ENCODE measurements at places on chromosomes 3 and 15.
A peak's percentile ranks its signal among the peaks of the same experiment; 100 is the strongest.

GRCh38 chr3:172102123-172102882 is 62.9 kb downstream of the FNDC3B start:
- no peak for DNase-seq

- peak; percentile 43 for DNase-seq
Measured at GRCh38 chr3:190205739-190206138, 85.0 kb upstream of the P3H2 start.

GRCh38 chr15:52134502-52135144 is 22.0 kb upstream of the BCL2L10 start:
- DNase-seq = no peak

DNA sequence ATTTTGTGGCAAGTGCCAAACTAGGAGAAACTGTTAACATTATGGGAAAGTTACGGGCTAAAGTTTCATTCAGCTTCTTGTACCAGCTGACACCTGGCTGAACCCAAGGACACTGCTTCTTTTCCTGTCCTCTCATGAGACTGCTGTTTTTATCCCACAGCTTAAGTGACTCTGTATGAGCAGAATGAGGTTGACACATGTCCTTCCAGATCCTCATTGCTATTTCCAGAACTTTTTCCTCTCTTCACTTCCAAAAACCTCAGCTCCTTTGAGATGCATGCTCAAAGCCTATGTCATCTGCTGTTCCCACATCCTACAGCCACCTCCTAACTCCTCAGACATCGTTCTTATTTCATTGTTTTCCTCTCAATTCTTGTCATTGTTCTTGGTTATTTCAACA is 183.6 kb downstream of the DCLK3 start:
- no peak for DNase-seq

DNA sequence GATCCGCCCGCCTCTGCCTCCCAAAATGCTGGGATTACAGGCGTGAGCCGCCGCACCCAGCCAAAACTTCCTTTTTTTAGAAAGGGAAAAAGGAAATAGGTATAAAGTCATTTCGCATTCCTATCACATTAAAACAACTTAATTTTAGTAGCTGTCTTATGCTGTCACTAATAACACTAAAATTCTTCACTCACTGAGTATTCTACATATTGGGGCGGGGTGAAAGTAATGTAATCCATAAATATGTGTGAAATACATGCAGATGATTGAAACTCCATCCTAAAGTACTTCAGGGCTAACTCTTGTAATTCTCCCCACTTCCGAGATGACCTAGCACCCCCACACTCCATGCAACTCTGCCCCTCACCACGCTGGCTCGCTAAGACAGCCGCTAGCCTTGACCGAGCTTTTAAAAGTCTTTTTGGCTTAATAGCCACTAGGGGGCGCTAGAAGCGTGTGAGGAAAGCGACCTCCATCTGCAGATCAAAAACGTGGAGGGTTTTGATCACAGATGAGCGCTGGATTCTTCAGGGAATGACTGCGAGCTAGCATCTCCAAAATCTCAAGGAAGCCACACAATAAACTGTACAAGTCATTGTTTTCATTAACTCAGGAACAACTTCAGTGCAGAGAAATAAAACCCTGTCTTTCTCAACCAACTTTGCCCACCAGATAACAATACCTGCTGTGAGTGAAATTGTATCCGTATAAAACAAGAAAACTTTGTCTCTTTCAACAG is 129.3 kb upstream of the IGF1R start:
- DNase-seq = peak; percentile 81

- DNase-seq = no peak
Measured at GRCh38 chr3:184078851-184079250, 18.0 kb upstream of the HTR3E start.

DNA sequence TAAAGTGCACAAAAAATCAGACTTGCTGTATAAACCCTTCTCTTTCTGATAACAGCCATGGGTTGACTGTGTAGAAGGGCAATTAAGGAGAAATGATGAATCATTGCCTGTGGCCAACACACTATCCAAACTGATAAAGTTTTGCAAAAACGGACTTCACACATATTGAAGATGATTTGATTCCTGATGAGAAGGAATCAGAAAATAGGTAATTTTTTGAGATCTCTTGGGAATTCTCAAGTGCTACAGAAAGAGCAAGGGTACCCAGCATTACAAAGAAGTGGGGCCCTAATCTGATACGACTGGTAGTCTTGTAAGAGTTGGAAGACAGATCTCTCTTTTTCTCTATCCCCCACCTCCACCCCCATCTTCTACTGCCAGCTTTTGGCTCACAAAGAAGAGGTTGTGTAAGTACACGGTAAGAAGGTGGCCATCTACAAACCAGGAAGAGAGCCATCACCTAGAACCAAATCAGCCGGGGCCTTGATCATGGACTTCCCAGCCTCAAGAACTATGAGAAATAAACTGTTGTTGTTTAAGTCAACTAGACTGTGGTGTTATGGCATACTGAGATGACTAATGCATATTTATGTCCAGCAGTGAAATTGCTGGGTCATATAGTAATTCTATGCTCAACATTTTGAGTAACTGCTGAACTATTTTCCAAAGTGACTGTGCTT is 254.7 kb downstream of the EDEM1 start:
- no peak for DNase-seq

DNA sequence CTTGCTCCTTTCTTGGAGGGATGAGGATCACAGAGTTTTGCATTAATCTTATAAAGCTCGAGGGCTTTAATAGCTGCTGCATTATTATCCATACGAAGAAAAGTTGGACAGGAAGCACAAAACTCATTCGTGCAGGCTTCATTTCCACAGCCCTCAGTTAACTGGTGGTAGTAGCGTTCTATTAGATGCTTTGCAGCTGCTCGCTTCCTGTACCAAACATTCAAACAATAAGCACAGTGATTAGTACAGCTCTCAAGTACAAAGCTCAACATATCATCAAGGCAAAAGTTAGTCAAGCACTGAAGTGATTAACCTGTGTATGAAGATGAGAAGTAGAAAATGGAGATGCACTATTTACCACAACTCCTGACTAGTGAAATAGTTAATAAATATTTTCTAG is 63.3 kb downstream of the UBE3A start:
- DNase-seq = no peak

DNA sequence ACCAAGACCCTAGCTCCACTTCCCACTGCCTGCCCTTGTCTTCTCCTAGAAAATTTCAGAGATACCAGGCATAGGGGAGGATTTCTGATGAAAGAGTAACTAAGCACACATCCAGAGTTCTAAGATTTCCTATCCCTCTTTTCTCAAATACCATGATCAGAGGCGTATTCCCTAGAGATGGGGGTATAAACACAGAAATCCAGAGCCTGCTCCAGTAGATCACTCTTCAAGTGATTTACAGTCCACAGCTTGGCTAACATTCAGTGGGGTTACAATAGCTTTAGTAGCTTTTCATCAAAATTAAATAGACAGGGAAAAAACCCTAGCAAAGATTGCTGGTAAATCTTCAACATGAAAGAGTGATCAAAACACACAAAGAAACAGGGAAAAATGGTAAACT is 800.7 kb upstream of the GRM7 start:
- DNase-seq = no peak

DNA sequence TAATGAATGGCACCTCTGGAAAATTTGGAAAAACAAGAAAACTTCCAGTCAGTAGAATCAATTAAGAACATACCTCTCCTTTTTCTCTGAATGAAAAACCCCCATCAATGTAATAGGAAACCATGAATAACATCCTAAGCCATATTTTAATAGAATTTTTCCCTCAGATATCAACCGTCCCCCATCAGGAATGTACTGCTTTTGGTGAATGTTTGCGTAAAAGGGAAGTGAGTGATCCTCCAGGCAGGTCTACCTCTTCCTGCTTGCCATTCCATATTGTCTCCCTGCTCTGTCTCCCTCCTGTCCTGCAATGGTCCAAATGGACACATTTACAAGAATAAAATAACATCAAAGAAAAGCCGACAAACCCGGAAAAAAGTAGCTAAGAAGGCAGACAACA is 30.8 kb downstream of the LAMP3 start:
- DNase-seq = no peak

GRCh38 chr3:33637482-33637881 is 80.6 kb downstream of the CLASP2 start:
- DNase-seq = no peak

- no peak for DNase-seq
Measured at GRCh38 chr3:172713316-172713715, 2.4 kb upstream of the NCEH1 start.

DNA sequence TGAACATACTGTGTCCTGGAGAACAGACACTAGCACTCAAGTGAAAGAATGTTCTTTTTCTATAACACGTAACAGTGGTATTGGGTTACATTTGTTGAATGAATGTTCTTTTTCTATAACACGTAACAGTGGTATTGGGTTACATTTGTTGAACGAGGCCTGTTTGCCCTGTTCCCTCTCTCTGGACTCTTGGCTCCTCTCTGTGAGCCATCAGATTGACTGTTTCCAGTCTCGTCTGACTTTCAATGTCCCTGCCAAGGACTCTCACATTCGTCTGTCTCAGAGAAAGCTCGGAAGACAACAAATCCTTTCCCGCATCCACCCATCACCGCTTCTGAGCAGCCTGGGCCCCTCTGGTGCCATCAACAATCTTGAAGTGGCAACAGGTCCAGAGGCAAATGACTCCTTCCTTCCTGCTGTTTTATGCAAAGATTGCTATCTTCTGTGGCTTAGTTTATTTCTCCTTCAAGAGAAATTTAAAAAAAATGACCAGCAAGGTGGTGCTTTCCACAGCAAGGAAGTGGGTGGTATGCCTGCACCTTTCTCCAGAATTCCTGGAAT is 8.0 kb downstream of the TMEM45A start:
- DNase-seq = no peak

DNA sequence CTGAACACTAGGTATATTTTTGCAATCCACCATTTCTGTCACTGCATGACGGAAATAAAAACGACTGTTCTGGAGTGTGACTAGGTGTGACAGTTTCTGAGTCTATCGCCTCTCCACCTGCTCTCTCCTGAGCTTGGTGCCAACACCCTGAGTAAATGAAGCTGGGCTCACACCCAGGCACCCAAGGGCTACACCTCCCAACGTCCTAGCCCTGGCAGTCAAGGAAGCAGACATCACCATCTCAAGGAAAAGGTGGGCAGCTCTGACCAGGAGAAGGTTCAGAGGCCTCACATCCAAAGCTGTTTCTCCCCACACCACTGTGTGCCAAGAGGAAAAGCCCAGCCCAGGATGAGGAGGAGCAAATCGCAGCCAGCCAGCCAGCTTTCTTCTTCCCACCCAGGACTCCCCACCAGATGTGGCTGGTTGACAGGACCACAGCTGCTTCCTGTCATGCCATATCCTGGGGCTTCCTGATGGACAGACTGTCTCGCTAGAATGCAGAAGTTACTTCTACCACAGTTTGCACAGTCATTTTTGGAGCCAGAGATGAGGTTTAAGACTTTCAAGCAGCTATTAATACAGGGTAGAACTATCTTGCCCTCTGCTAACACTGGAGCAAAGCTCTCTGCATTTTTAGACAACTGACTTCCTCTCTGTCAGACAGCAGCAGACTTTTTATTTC is 3.3 kb downstream of the SCAMP2 start:
- no peak for DNase-seq
